Activated T-helper 1 cell treated with anti-CD3 and anti-CD28 coated beads, Interleukin-2, amount 50 U/mL, for 16 hours (primary cell): ENCODE measurements at places on chromosomes 5 and 9.

- DNase-seq = no peak
Observed at GRCh38 chr5:40402007-40402364, 277.7 kb upstream of the PTGER4 start.

- no peak for DNase-seq
Observed at GRCh38 chr5:153520952-153521351, 30.5 kb downstream of the GRIA1 start.

DNA sequence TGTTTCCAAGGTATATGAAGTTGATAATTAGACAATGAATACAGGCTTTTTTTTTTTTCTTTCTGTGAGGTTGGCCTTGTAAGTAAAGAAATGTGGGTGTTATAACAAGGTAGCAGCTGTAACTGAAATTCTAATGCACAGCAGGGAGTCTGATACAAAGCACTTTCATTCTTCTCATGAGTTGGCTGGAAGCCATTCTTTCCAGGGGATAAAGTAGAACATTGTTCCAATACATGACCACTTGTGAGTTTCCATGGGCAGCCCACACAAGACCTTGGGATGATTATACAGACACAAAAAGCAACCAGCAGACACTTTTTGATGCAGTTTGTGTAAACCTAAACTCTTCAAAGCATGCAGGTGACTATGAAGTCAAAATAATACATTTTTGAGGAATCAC is 1785.9 kb upstream of the WWC1 start:
- no peak for DNase-seq

DNA sequence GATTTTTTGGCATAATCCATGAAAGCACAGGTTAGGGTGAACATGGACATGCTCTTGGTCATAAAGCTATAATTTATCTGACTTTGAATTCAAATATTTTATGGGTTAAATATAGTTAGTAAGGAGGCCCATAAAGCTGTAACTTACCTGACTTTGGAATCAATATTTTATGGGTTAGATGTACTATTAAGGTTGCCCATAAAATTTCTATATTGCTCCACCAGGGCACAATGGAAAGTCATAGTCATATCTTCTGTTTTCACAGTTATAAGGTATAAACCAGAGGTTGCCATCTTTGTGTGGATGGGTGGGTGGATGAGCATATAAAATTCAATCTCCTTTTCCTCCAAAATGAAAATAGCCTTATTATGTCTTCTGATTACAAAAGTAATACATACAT is 120.5 kb upstream of the ADAMTSL1 start:
- DNase-seq = no peak

DNA sequence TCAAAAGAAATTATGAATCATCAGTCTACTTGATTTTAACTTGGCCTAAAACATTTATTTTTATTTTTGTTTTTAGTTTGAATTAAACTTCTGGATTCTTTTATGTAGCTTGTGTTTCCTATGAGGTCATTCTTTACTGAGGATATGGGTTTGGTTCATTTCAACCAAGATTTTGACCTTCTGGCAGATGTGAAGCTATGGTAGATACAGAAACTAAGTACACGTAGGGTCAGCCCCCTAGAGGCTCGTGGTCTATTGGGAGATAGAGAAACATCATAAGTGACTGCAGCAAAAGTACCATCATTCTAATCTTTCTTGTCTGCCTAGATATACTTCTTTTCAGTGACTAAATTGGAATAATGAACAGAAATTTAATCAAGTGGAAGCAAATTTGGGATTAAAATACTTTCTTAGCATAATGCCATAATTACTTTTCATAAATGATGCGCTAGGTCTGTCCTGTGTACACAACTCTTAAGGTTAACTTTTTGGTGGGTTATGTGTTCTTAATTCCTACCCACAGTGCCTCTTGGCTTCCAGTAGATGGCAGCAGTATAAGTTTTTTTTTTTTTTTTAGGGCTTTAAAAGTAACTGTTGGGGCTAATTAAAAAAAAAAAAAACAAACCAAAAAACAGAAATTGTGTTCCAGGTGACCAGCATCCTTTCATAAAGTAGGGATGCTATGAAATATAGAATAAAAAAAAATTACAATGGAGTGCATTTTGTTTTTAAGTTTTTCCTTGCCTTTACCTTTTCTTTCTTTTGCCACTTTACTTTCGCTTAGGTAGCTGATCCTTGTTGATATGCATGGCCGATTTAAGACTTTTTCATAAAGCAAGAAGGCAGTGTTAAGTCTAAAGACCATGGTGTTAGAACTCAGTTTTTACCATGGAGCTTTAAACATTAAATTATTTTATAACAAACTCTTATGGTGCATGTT is 49.9 kb downstream of the LRRTM2 start:
- no peak for DNase-seq

GRCh38 chr5:75438722-75439121 is 72.7 kb downstream of the CERT1 start:
- no peak for DNase-seq

DNA sequence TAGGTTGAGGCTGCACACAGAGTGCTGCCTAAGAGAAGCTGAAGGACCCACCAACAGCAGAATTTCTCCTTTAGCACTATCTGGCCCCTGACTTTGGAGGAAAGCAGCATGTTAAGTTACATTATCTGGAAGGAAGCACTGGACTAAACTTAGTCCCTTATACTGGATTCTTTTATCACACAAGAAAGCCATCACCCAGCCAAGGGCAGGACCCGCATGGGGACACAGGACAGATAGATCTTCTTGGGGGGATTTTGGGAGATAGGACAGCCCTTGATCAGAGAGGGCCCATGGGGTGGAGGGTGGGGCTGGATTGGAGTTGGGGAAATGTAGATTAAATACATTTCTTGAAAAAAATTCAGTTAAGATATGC is 14.4 kb downstream of the ANKRD33B start:
- DNase-seq = no peak

- peak; percentile 27 for DNase-seq
Observed at GRCh38 chr5:179819296-179820126, 1.2 kb upstream of the SQSTM1 start.

DNA sequence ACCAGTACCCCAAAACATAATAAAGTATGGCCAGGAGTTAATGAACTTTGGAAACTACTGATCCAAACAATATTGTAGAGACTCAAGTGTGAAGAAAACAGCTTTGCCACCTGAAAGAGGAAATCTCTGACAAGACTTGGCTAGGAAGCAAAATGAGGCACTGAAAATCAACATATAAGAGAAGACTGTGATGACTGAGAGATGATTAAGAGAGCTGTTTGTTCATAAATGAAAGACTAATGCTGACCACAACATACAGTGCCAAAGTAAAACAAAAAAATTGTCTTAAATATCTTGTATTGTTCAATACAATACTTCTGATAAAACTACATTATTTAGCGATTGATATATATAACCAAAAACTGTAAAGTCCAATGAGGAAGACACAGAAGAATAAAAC is 7.2 kb downstream of the RC3H2 start:
- no peak for DNase-seq

DNA sequence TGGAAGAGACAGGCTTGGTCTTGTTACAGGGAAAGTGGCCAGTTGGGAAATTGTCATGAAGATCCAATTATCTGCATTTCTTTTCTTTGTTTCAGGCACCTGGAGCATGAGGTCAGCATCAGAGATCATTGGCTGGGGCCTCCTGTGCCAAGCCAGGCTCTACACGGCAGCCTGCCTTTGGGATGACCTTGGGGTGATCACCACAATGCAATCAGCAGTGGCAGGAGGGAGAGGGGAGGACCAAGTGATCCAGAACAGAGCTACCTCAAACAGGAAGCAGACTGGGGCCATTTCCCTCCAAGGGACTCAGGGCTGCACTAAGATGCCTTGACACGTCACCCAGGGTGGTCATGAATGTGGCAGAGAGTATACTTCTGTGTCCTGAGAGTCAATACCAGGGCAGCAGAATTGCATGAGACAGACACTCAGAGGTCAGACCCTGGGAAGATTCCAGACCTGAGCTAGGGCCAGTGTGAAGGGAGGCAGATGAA is 8.9 kb downstream of the SMIM23 start:
- DNase-seq = no peak

DNA sequence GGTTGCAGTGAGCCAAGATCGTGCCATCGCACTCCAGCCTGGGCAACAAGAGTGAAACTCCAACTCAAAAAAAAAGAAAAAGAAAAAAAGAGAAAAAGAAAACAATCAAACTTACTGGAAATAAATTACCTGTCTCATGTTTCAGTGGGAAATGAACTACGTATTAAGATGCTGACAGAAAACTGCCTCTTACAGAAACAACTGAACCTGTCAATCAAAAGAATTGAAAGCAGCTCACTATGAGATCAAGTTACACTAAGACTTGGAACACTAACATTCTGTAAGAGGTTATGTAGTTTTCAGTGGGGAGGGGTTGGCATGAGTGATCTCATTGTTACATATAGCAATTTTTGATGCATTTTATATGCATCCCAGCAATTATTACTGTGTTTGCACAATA is 64.4 kb upstream of the SPATA31E1 start:
- no peak for DNase-seq

DNA sequence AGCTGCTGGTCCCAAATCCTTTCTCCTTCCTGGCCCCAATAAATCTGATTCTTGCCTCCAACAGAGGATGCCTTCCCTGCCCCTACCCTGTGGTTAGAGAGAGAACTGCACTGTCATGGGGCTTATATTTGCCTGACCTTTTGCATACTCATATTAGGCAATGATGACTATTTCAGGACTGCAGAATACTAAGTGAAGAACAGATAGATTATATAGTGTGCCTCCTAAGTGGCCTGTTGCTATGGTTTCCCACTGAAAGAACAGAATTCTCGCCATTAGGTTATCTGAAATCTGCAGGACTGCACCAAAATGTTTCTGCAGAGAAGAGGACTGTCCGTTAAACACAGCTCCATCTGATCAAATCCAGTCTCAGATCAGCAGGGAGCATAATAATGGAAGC is 87.3 kb upstream of the CCNG1 start:
- DNase-seq = no peak

DNA sequence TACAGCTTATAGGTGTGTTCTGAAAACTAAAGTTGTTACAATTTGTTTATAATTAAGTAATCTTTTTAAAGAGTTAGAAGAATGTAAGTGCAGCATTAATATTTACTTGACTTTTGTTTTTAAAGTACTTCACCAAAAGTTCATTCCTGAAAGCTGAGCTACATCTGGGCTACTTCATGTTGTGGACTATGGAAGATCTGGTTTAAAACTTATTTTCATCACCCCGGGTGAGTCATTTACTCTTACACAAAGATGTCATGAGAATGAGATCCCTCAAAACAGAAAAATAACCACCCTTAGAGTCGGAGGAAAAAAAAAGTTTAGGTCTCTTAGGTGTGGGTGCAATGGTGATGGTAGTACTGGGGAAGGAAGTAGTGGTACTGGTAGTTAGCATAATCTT is 5.1 kb downstream of the POU5F2 start:
- DNase-seq = no peak
